Motor neuron (in vitro differentiated cells): ENCODE measurements at places on chromosomes 5 and 9.

DNA sequence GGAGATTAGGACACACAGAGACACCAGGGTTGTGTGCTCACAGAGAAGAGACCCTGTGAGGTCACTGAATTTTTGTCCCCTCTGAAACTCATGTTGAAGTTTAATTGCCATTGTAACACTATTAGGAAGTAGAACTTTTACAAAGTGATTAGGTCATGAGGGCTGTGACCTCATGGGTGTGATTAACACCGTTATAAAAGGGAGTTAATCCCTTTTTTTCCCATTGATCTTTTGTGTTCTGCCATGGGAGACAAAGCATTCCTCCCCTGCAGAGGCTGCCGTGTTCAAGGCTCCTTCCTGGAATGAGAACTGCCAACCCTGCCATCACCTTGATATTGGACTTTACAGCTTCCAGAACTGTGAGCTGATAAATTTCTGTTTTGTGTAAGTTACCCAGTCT is 221.0 kb downstream of the ADCY2 start:
- ATAC-seq, result no peak

DNA sequence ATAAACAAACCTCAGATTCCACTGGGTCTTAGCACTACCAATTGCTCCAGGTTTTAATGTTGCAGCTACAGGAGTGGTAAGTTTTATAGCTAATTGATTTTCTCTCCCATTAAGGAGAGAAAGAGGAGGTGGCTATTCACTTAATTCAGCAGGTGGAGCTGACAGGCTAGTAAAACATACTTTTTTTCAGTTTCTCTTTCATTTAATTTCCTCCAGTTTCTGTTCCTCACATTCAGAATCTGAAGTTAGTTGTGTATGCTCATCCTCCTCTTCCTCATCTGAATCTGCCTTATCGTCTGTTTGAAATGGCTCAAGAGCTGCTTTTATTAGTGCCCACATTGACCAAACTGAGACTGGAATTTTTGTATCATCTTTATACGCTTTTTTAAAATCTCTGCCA is 98.0 kb downstream of the PLPPR1 start:
- ATAC-seq, result no peak

DNA sequence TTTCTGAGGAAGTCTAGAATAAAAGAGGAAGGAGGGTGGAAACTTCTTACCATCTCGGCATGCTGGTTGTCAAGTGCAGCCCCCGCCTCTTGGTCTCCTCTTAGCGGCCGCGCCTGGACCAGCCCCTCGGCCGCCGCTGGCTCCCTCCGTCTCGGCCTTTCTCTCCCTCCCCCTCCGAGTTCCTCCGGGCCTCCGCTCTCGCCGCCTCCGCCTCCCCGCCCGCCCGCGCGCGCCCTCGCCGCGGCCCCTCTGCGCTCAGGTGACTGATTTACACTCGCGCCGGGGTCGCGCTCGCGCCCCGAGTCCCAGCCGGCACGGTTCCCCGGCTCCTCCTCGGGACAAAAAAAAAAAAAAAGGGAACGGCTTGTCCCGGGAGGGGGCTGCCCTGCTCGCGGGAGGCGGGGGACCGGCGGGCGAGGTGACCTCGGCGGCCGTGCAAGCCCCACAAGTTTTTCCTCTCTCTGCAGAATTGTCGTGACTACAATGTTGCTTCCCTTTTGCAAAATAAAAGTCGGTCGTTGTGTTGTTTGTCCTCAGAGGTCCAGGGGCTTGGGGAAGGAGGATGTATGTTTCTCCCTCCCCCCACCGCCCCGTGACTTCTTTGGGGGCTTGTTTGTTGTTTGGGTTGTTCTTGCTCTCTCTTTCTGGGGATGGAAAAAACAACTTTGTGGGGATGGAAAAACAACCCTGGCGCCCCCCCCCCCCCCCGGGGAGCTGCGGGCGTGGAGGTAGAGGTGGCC is at the start of gene BNC2:
TSS of gene BNC2 (minus strand) at position 75 of the 740 bp plus-strand sequence. CDS start at position 53, 22 bp downstream.
- peak; percentile 89 for ATAC-seq

DNA sequence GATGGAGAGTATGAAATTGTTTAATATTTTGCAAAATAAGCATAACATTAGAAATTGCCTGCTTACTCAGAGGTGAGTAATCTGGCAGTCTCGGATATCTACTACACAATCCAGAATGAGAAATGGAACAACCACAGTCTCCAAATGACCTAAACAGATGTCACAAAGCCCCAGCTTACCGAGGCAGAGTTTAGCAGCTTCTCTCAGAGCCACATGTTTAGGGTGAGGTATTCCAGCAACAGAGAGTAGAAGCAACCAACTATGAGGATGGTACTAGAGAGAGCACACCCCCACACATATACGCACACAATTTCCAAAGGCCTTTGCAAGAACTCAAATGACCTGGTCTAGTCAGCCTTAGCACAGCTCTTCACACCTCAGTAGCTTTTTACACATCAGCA is 122.7 kb upstream of the LPAR1 start:
- ATAC-seq, result no peak

- ATAC-seq, result no peak
Observed at GRCh38 chr5:54867310-54867944, 118.0 kb downstream of the ESM1 start.

GRCh38 chr5:140978983-140979382 is 12.7 kb downstream of the PCDHAC2 start:
- ATAC-seq, result no peak

GRCh38 chr5:176570044-176570443 is 20.9 kb downstream of the CDHR2 start:
- ATAC-seq, result no peak

GRCh38 chr5:124061068-124061430 is 549.1 kb downstream of the CSNK1G3 start:
- no peak for ATAC-seq

- ATAC-seq, result no peak
Observed at GRCh38 chr9:92324431-92324830, 719 bp downstream of the NOL8 start.

DNA sequence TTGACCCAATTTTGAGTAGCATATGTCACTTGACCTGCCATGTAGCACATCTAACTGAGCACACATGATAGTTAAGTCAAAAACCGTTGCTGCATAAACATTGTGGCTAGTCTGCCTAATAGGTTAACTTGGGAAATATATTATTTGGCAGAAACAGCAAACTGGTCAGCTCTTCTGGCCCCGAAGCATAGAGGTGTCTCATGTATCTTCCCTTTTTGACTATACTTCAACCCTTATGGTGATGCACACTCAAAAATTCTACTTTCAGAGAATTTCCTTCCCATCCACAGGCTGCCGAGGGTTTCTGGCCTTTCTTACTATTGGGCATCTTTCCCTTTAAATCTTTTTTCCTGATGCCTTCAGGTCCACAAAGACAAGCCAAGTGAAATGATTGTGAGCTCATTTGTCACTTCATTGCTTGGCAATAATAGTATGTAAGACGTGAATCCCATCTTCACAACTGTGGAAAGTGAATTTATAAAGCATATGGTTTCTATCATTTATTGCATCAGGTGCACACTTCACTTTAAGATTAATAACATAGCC is 41.2 kb downstream of the MOCS2 start:
- ATAC-seq, result no peak

DNA sequence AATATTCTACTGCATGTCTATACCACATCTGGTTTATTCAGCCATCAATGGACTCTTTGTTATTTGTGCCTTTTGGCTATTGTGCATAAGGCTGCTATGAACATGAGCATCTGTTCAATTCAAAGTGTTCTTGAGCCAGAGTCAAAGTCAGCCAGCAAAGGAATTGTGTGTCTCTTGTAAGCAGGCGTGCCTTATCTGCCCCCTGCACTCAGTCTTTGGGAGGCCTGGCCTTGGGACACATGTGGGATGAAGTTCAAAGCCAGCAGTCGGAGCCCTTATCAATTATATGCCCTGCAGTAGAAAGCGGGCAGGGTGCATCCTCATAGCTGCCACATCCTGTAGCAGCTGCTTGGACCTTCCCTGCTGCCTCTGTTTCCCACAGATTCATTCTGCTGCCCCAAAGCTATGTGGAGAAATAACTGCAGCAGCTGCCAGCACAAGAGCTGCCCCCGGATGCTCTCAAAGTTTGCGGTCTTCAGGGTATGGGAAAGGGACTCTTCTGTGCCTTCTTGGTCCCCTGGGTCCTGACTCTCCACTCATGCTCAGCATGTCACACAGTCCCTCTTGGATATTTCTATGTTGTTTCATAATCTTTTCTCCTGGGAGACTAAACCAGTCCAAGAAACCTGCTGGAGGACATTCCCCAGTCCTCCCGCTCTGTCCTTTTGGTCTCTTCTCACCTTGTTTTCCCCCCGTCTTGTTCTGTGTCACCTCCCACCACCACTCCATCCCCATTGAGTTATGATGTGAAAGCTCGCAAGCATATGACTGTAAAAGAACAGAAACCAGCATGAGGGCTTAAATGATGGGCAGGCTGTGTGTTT is 35.9 kb downstream of the STOM start:
- peak; percentile 4 for ATAC-seq

DNA sequence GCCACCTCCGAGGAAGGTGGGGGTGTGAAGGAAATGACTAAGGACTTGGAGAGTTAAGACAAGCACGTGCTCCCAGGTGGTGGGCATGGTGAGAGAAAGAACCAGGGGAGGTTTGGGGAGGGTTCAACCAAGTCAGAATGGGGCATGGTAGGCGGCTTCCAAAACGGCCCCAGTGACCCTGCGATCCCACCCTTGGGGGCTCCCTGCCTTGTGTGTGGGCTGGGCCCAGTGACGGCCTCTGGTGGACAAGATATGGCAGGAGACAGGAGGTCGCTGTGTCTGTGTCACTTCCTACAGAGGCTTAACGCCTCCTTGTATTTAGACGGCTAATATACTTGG is 51.3 kb upstream of the IRX4 start:
- no peak for ATAC-seq

GRCh38 chr9:133979921-133980863 is 11.9 kb downstream of the VAV2 start:
- ATAC-seq, result no peak

- no peak for ATAC-seq
Observed at GRCh38 chr5:56006094-56006493, 11.3 kb upstream of the IL6ST start.

GRCh38 chr5:157198277-157198986 is 17.8 kb downstream of the ITK start:
- ATAC-seq, result no peak

DNA sequence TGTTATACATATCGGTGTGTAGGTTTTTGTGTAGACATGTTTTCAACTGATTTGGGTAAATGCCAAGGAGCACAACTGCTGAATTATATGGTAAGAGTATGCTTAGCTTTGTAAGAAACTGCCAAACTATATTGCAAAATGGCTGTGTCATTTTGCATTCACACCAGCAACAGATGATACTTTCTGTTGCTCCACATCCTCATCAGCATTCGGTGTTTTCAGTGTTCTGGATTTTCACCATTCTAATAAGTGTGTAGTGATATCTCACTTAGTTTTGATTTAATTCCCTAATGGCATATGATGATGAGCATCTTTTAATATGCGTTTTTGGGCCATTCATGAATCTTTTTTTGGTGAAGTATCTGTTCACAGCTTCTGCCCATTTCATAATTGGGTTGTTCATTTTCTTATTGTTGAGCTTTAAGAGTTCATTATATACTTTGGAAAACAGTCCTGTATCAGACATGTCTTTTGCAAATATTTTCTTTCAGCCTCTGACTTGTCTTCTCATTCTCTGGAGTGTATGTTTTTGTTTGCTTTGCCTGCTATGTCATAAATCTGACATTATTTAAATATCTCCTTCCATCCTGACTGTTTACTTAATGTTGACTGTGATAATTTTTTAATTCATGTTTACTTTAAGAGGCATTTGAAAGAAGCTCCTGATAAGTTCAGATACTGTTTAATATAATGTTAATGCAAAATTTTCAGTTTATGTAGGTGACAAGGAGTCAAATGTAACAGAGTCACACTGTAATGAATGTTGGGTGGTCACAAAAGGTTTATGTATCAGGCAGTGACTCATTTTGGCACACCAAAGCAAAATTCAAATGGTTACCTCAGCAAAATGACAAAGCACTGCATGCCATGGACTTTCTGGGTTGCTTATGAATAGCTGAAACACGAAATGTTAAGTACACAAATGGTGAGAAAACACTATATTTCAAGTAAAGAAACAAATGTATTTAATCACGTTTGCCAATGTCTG is 181.1 kb upstream of the DAB2 start:
- no peak for ATAC-seq
